ENCODE measurements at places on chromosomes 3 and 15.

GRCh38 chr15:55247766-55248427 lies 41.7 kb downstream of the RAB27A start:
- peak; percentile 78 for DNase-seq

DNA sequence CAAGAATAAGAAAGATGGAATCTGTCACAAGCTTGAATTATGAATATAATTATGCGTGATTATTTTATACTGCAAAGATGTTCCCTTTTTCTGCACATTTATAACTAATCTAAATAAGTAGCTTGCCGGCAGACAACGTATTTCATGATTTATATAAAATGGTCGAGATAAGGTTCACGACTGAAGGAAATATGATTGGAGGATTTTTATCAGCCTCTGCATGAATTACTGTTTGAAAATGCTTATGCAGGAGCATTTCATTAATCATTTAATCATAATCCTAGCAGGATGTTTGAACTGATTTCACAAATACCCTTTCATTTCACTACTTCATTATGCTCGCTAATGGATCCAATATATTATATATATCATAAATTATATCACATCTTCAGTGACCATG lies 580.0 kb downstream of the FOXP1 start:
- no peak for DNase-seq

- DNase-seq, result no peak
Measured at GRCh38 chr3:51389423-51390183, 1.5 kb upstream of the RBM15B start.

DNA sequence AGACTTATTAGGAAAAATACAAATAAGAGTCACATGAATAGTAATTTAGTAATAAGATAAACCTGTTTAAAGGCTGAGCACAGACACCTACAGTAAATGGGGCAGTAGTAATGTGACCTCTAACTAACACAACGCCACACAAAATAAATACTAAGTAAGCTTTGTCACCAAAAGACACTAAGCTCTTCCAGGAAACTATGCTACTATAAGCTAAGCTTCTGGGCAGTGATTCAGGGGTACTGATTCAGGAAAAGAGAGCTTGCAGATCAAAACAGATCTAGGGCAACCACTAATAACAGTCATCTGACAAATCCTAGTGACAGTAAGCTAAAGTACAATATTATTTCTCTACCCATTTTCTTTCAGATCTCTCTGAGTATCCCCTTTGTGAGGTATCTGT lies 68.8 kb downstream of the PLOD2 start:
- no peak for DNase-seq

DNA sequence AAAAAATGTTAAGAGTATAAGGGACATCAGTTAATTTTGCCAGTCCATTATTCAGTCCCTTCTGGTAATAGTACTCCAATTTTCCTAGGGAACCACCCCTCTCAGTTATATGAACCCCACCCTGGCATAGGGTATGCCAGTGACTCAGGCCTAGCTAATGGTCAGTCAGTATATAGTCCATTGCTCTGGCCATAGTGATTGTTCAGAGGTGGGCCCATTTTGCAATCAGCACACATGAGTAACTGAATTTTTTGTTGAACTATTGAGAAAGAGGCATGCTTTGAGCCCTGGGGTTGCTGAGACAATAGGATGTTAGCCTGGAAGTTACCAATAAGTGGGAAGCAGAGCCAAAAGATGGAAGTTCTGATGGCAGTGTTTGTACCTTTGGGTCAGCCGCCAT lies 4.1 kb downstream of the LRCH3 start:
- no peak for DNase-seq

GRCh38 chr15:34318277-34319079 lies 19.1 kb downstream of the SLC12A6 start:
- DNase-seq, result no peak

Data from natural killer cell treated with Interleukin-12 subunit alpha and Interleukin-12 subunit beta and Interleukin-15 and Interleukin-18, amount 100 ng/mL, for 72 hours (primary cell).